ENCODE measurements at places on chromosomes 7 and 10.

DNA sequence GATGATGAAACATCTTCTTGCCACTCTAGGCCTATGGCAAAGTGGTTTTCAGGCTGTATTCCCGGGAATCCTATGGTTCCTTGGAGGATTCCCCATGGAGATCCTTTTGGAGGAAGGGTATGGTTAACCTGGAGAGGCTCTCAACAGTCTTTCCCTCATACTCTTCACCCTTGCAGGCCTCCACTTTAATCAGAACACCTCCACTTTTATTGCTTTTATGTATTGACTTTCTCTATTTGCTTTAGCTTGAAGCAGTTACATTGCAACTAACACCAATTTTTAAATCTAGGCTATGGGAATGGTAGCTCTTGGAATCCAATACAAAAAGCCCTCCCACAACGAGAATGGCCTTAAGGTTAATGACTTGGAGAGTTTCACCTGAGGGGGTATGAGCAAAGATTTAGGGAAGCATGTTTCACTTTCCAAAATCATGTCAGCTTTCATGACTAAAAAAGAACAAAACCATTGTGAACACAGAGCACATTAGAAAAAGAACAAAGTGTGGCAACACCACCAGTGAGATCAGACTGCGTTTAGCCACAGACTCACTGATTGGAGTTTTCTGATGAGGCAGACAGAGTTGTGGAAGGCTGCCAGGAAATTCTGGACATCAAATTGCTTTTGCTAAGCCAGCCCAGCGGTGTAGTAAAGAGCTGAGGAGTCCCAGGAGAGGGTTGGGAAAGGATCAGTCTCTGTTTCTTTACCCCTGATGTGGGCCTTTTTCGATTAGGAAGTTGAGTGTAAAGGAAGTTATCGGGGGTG, 130.4 kb upstream of the BMPER start:
- DNase-seq, result no peak

GRCh38 chr10:116720241-116720643, 22.1 kb downstream of the HSPA12A start:
- DNase-seq, result no peak

DNA sequence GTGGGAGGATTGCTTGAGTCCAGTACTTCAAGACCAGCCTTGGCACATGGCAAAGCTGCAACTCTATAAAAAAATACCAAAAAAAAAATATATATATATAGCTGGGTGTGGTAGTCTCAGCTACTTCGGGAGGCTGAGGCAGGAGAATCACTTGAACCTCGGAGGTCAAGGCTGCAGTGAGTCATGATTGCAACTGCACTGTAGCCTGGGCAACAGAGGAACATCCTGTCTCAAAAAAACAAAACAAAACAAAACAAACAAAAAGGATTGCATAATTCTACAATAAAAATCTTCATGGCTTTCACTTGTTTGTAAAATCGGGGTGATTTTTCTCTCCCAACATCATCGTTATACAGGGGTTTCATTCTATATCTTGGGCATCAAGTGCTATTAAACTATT, 35.1 kb downstream of the GUSB start:
- DNase-seq, result no peak

- DNase-seq, result no peak
Observed at GRCh38 chr7:102721-103120, 89.7 kb upstream of the FAM20C start.

DNA sequence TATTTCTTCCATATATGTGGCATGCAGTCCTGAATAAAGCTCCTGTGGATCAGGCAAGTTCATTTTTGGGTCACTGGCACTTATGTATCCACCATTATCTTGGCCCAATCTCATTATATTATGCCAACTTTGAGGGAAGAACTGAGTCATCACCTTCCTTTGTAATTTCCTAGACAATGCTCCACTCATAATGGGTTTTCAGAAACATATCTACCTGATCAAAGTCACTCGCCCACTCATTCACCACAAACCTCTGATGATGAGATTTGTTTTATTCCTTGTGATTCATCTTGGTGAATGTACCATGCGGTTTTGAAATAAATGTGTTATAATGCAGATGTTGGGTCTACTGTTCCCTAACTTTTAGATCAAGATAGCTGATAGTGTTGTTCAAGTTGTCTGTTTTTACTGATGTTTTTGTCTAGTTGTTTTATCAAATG, 525.8 kb downstream of the KIF20B start:
- DNase-seq, result no peak

DNA sequence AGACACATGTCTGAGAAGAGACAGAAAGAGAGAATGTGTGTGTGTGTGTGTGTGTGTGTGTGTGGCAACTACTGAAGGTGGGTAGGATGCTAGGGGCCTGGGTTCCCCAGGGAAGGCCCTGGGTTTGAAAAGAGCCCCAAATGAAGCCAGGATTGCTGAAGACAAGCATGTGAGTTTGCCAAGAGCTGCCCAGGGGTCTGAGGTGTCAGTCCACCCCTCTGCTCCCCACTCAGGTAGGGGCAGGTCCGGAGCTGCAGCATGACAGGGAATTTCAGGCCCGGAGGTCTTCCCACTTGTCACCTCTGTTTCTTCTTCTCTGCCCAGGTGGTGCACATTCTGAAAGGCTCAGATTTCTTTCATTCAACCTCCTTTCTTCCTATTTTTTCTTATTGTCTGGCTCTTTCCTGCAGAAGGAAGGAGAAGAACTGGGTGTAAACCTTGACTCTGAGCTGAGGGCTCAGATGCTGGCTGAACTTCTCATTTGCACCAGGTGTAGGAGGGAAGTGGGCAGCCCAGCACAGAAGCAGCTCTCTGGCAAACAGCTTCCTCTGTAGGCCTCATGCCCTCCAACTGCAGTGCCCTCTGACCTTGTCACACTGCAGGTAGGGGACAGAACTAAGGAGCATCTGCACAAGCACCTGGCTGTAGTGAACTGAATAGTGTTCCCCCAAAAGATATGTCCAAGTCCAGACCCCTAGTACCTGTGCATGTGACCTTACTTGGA, 79.6 kb upstream of the LRRC4 start:
- DNase-seq, result no peak

GRCh38 chr7:29194206-29194593, 375 bp upstream of the CHN2 start:
- DNase-seq, result no peak

DNA sequence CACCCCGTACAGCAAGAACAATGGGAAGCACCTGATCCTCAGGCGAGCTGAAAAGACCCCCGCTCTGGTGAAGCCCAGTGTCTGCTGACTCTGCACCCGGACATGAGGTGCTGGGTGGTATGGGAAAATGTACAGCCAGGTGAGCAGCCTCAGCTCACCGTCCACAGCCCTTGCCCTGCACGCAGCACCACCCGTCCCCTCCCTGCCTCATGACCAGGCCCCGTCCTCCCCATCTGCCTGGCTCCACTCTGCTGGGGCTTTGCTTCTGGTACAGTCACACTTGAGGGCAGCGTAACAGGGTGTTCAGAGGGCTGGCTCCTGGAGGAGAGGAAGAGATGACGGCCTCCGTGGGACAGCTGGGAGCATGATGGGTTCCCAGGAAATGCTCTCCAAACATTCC, 49.1 kb downstream of the NCAPG2 start:
- no peak for DNase-seq

DNA sequence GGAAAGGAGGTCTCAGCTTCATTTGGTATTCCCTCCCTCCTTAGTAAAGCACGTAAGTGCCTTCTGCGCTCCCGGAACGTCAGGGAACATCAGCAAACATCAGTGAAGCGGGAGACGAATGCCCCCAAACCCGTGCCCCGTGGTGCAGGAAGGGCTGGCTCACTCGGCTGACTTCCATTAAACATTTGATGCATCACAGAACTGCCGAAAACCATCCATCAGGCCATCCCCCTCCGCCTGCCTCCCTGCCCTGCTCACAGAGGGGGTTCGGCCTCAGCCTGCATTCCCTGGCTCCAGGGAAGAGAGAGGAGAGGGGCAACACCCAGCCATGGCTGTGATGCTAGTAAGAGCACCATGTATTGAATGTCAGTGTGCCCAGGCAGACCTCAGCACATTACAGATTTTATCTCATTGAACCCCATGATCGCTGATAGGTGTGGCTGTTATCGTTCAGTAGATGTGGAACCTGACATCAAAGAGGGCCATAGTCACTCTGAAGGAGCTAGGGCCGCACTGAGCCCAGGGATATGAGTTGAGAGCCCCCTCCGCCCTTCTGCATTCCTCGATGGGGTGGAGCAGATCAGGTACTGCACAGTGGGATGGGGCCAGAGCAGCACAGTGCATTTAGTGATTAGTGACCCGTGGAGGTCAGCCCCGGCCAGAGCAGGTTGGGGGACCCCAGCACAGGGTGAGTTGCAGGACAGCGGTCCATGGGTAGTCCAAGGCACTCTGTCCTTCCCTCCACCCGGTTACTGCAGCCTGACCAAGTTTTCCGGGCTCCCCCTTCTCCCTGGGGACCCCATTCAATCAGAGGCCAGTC, 146.4 kb downstream of the RPS24 start:
- DNase-seq, result peak; percentile 81

GRCh38 chr7:141696348-141696747, 5.6 kb downstream of the DENND11 start:
- no peak for DNase-seq

DNA sequence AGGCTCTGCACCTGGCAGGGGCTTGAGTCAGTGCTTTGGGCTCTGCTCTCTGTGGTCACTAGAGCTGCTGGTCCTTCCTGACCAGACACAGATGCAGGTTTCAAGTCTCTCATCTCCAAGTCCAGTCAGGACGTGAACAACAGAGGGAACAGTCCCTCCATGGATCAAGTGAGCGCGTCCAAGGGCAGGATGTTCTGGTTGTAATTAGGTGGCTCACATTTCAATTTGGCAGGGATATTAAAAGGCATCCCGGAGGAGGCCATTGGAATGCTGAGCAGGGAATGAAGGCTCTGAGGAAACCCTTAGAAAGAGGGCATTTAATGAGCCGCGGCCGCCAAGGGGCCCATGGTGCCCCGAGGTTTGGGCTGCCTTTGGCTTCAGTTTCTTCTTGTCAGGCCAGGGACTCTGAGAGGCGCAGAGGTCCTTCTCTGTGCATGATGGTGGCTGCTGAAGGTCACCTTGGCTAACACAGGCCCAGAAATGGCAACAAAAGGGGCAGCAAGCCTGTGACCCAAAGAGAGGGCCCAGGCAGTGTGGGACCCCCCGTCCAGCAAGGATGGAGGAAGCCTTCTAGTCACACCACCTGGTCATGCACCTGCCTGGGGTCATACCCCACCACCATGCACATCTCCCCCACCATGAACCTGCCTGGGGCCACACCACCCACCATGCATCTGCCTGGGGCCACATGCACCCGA, 30.7 kb upstream of the INPP5A start:
- DNase-seq, result no peak

DNA sequence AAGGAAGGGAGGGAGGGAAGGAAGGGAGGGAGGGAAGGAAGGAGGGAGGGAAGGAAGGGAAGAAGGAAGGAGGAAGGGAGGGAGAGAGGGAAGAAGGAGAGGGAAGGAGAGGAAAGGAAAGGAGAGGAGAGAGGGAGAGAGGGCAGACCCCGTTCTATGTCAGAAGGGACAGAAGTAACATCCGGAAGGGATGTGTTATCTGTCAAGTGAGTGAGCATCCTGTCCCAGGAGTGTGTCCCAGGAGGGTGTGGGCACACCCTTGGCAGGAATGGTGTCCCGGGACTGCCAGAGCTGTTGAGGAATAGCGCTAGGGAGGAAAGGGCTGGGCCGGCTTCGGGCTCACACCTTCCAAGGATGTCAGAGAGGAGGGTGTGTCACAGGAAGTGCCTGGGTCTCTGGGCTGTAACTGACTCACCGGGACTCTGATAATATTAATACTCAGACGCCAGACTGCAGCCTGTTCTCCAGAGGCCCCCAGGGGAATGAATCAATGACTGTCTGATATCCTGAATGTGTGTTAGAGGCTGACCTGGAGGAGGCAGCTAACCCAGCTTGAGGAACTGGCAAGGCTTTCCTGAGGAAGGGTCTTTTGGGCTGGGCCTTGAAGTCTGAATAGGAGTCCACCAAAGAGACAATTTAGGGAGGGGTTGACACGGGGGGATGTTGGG, 125.6 kb upstream of the TNRC18 start:
- DNase-seq, result no peak

GRCh38 chr7:137423321-137423720, 79.8 kb upstream of the PTN start:
- DNase-seq, result no peak

- peak; percentile 73 for DNase-seq
Observed at GRCh38 chr10:46541017-46541661, 15.3 kb downstream of the GPRIN2 start.

DNA sequence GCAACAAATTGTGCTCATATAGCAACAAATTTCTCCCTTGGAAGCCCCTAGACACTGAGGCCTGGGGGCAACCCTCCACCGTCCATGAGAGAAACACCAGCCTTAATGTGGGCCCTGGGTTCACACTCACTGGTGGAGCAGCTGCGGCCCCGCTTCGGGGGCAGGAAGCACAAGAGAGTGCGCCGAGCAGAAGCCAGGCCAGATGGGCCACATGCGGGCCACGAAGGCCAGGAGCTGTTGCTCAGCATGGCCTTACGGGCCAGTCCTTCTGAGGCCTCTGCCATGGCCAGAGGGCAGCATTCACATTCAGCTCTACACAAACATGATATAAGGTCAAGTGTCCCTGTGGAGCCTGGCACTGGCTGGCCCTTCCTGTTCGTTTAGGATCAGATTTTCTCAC, 60.0 kb upstream of the VIPR2 start:
- DNase-seq, result no peak

DNA sequence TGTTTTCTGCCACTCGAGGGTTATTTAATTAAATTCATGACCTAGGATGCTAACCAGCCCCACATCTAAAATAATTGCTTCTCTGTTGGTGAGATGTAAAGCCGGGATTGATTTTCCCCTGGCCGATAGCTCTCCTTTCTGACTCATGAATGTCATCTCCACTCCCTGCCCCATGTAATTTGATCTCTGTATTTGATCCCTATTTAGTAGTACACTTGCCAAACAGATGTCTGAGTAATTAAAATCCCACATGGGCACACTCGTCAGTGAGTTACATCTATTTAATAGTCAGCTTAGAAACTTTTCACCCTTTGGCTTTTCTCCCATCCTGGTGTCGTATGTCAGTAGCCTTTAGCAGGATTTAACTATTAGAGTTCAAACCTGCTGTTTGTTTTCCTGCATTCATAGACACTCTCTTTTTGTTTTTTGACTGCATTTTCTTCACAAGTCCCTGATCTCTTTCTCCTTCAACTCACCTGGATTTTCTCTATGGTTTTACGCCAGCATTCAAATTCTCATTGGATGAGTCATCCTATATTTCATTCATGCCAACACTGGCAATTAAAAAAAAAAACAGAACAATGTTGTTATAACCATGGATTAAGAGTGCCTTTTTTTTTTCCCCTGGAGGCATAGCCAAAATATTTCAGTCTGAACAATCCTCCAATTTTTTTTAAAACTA, 82.7 kb downstream of the SPAG6 start:
- DNase-seq, result peak; percentile 32

DNA sequence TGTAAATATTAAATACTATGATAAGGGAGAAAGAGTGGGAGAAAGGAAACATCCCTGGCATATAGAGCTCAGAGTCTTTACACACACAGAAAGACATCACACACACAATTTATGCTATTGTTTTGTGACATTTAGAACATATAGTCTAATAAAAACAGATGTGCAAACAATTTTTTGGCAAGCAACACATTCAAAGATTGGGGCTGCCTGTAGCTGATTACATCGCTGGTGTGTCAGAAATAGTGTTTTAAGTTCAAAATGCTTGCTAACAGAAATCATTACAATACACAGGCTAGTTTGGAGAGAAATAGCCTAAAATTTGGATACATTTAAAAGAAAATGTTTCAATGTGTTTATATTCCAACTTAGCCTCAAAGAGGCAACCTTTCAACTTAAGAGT, 256.7 kb upstream of the NPVF start:
- no peak for DNase-seq
